ENCODE measurements at places on chromosomes 3 and 15.

- DNase-seq = no peak
Measured at GRCh38 chr3:107574650-107575049, 51.9 kb downstream of the BBX start.

- no peak for DNase-seq
Measured at GRCh38 chr3:186589121-186589520, 18.6 kb downstream of the DNAJB11 start.

GRCh38 chr3:129025108-129025507, 24.0 kb downstream of the EFCC1 start:
- DNase-seq = no peak

DNA sequence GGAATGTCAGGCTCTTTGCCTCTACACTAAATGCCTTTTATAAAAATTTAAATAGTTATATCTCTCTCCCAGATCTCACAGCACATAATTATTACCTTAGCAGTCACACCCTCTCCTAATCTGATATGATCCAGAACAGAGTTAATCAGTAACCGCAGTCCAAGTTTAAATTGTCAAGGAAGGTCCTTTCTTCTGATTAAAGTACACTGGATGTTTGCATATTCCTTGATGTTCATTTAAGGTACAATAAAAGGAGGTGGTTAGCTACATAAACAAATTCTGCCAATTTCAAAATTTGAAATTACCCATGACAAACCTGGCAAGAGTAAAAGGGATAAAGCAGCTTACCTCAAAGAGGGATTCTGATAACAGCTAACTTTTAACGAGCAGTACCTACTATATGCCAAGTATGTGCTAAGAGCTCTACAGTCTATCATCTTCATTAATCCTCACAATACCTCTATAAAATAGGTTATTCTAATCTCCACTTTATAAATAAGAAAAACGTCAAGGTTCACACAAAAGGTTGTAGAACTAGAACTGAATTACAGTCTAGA, 4.3 kb downstream of the GOLIM4 start:
- no peak for DNase-seq

DNA sequence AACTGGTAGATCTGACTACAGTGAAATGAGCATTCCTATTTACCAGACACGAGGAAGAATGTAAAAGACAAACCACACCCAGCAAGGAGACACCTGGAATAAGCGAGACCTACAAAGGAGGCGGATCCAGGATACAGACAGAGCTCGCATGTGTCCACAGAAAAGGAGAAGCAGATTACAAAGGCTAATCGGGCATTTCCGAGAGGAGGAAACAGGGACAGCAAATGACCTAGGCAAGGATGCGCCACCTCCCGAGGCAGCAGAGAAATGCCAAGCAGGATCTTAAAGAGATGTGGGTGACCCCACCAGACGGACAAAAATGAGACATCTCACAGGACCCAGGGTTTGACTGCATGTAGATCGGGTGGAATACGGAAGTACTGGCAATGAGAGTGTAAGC, 63.2 kb upstream of the IQSEC1 start:
- no peak for DNase-seq

- DNase-seq = no peak
Measured at GRCh38 chr3:156630081-156630772, 44.2 kb upstream of the TIPARP start.

GRCh38 chr3:141498598-141499223, 11.9 kb downstream of the RASA2 start:
- no peak for DNase-seq

DNA sequence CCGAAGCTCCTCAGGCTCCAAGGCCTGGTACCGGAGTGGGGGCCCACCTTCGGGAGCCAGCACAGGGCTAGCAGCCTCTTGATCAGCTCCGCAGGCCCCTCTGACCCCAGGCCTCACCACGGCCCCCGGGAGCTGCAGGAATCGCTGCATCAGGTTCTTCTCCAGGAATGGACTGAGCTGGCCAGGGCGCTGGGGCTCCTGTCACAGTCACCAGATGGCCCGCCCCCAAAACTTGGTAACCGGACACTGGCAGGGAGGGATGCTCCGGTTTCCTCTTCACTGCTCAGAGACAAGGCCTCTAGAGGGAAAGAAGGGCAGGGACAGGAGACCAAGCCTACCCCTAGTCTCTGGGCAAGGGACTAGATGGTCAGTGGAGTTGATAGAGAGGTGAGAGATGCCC, 9.9 kb downstream of the AP3B2 start:
- no peak for DNase-seq

DNA sequence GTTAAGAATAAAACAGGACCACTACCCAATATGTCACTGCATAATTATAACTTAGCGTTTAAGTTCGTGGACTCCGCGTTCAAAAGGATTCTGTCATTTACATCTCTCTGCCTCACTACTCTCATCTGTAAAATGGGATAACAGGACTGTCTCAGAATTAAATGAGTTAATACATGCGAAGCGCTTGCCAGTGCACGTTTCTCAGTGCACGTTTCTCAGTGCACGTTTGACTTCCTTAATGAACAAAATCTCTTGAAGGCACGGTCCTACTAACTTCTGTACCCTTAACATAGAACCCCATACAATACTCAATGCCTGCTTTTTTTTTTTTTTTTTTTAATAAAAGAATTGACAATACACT, 499 bp downstream of the RABL3 start:
- no peak for DNase-seq

DNA sequence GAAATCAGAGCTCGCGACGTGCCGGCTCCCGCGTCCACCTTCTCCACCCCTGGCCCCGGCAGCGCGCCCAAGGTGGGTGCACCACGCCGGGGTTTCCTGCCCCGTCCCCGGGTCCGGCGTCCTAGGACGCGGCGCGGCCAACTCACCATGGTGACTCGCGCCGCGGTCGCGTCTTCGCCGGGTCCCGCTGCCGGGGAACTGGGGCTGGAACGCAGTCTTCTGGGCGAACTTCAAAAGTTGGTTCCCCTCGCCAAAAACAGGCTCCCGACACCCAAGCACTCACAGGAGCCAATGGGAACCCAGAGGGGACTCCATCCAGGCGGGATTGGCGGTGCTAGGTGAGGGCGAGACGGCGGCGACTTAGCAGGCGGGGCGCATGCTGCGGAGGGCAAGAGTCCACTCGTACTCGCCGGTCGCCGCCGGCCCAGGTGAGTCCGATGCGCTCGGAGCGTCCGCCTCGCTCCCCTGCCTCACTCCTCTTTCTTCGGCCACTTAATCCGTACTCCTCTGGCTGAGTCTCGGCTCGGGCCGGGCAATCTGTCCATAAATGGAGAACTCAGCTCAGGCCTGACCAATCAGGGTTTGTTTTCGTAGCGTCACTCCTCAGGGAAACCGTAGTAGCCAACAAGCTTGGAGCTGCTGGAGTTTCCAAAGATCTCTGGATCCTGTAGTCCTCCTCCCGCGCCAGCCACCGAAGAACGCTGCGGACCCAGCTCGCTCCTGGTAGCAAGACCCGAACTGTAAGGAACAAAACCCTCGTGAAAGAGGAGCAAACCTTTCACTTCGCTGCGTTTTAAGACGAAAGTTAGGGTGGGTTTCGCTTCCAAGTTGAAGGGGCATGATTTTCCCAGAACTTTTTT, at the start of gene MYO1E:
Gene MYO1E (minus strand): TSS at position 520 of the 860 bp plus-strand sequence. CDS start 371 bp downstream, at position 149.
- peak; percentile 85 for DNase-seq

- DNase-seq = no peak
Measured at GRCh38 chr15:33808720-33809457, 159.4 kb upstream of the CHRM5 start.

DNA sequence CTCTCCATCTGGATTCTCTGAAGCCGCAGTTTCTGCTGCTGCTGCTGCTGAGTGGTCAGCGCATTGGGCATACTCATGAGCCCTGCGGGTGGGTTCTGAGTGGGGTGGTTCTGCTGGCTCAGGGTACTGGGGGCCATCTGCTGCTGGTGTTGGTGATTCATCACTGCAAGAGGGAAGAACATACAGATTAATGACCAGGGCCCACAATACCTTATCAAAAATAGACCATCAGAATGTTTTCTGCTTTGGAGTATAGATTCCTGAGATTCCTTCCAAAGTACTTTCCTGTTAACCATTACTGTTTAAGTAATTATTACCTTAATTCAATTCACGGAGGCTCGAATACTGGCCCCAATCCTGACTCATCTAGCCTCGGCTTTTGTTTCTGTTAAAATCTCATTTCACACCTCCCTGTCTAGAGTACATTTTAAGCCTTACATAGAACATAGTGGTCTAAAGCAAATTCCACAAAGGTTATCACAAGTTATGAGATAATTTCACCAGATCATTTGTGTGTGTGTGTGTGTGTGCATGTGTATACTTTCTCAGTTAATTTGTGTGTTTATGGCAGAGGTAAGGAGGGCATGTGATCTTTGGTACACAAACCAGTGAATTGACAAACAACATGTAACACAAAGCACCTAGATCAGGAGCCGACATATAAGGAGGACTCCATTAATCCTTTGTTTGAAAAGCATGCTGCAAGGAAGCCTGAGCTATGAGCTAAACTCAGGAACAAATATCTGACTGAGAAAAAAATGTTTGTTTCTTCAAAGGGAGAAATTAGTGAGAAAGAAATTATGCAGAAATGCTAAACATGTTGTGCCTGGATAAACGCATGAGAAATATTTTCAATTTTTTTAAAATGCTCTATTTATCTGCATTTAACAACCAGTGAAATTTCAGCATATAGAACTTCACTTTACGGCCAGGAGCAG, 68.1 kb downstream of the TM4SF4 start:
- no peak for DNase-seq

- no peak for DNase-seq
Measured at GRCh38 chr3:56776556-56776950, 25.2 kb downstream of the ARHGEF3 start.

DNA sequence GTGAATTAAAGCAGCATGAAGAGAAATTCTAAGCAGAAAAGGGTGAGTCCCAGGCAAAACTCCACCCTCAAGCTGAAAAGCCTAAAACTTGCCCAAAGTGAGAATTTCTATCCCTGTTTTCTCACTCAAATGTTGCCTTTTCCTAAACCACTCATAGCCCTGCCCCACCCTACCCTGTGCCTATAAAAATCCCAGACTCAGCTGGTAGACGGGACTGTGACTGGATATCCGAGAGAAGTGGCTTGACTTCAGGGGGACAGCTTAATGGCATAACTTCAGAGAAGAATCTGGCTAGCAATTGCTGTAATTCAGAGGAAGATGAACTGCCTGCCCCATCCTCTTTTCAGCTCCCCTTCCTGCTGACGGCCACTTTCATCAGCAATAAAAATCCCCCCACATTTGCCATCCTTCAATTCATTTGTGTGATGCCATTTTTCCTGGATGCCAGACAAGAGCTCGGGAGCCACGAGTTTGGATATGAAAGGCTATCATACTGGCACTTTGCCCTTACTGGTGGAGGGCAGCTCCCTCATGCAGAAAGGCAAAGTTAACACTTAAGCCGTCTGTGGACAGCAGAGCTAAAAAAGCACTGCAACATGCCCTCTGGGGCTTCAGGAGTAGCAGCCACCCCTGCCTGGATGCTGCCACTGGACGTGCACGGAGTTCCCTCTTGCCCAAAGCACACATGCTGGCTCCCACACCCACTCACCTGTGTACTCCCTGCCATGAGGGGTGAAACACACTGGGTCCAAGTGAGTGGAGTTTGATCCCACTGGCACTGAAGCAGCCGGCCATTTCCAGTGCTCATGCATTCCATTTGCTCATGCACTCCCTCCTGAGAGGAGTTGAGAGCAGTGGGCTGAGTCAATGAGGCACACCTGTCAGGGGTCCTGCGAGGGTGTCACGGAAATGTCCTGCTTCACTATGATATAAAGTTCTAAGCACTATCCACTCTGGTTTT, 670.6 kb downstream of the PLOD2 start:
- DNase-seq = no peak
